ENCODE measurements at places on chromosomes 1 and 21.
A peak's percentile ranks its signal among the peaks of the same experiment; 100 is the strongest.

GRCh38 chr21:35529171-35529863 is 480.2 kb upstream of the RUNX1 start:
- DNase-seq: no peak

- DNase-seq: no peak
Observed at GRCh38 chr1:85612704-85613361, 32.3 kb downstream of the CCN1 start.

DNA sequence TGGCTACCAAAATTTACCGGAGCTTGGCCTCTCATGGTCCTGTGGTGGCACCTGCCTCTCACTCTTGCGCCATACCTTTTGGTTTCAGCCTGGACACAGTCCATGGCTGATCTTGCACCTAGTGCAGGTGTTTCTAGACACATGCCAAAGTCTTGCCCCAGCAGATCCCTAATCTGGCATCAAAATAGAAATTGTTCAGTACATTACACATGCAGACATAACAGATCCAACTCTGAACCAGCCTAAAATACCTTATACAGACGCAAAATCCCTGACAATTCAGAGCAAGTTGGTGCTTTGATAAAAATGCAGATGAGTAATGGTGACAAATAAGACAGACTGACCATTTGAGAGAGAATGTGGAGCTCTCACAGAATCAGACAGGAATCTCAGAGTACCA is 44.1 kb downstream of the NGF start:
- DNase-seq: no peak

DNA sequence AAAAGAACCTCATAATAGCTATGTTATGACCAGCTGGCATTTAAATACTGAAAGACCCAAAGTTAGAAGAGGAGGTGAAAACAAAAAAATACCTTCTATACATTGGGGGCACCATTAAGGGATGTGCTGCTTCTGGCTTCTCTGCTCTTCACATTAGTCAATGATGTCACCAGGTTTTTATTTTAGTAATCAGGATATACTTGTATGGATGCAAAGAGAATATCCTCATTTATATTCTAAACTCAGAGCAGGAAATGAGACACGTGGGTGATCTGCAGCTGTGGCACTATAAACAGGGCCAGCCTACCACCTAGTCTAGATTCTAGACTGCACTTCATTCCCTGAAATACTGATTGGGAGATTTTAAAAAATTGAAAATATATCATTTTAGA is 51.2 kb downstream of the WLS start:
- no peak for DNase-seq

GRCh38 chr1:160779626-160780397 is 16.2 kb upstream of the LY9 start:
- no peak for DNase-seq

- DNase-seq: peak; percentile 69
Observed at GRCh38 chr1:181126871-181127587, 38.5 kb downstream of the IER5 start.

DNA sequence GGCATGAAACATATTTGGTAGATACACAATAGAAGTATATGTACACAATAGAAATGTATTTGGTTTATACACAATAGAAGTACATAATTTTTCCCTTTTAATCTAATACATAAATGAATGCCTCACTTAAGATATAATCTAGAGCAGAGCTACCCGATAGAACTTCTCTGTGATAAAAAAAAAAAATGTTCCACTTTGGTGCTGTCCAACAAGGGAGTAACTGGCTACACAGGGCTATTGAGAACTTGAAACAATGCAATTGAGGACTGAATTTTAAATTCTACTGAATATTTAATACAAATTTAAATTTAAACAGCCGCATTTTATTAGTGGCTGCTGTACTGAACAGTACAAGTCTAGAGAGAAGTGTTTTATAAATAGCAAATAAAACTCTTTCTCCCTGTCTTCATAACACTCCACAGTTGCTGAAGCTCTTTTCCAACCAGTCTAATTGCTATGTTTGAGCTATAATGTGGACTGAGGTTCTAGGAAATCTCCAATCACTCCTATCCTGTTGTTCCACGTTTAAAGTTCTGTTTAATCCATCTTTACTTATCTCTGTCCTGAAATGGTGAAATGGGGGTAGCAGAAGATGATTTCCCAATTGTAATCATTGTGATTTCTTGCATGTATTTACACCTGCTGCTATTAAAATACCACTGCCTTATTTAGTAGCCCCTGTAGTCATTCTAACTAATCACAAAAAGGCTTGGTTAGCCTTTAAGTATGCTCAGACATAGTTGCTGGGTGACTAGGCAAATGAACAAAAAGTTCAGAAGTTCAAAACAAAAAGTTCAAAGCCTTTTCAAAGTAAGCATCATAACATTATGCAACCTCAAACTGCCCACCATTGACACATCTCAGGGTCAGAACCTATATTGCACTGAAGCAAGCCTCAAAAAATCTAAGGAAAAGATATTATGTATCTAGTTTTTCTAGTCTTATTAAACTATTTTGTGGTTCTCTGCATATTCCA is 192.3 kb upstream of the C1orf87 start:
- no peak for DNase-seq

- peak; percentile 43 for DNase-seq
Observed at GRCh38 chr1:15489052-15489736, 13.3 kb downstream of the CELA2B start.

GRCh38 chr1:201625226-201625761 is 86.4 kb downstream of the NAV1 start:
- no peak for DNase-seq

DNA sequence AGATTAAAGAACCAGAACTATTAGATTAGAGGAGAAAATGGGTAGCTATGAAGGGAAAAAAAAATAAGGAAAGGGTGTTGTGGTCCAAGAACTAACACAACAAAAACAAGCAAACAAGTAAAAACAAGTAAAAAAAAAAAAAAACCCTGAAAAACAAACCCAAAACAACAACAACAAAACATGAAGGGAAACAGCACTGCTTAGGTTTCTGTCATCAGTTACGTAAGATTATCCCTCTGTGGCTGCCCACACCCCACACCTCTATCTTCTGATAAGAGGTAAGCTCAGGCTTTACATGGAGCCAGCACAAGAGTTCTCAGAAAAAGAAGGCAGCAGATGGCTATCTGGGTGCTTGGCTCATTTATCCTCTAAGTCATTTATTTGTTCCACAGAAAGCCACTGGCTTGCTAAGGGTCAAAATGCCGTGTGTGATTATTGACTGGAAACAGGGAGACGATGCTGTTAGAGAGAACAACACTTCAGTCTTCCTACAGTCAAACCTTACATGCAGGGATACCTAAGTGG is 57.5 kb downstream of the KIAA0319L start:
- DNase-seq: no peak

GRCh38 chr1:87252406-87252805 is 76.3 kb upstream of the LMO4 start:
- DNase-seq: no peak
